HFFc6 (cell line): ENCODE measurements at places on chromosomes 7 and 10.

DNA sequence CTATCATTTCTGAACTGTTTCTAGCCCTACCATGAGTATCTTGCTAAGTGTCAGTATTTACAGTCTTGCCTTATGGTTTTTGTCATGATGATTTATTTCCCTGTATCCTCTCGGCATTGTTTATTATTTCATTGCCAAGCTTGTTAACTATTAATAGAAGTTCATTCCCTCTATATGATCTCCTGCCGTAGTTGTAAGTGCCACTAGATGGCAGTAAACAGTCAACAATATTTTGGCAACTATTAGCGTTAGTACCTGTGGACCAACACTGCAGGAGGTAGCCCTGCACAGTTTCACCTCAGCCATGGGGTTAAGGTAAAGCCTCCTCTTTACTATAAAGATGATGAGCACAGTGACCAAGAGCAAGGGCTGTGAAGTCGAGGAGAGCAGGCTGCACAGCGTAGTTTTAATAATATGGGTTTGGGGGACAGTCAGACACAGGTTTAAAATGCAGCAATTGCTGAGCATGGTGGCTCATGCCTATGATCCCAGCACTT, 26.1 kb upstream of the CCNJ start:
- DNase-seq, result peak; percentile 61

DNA sequence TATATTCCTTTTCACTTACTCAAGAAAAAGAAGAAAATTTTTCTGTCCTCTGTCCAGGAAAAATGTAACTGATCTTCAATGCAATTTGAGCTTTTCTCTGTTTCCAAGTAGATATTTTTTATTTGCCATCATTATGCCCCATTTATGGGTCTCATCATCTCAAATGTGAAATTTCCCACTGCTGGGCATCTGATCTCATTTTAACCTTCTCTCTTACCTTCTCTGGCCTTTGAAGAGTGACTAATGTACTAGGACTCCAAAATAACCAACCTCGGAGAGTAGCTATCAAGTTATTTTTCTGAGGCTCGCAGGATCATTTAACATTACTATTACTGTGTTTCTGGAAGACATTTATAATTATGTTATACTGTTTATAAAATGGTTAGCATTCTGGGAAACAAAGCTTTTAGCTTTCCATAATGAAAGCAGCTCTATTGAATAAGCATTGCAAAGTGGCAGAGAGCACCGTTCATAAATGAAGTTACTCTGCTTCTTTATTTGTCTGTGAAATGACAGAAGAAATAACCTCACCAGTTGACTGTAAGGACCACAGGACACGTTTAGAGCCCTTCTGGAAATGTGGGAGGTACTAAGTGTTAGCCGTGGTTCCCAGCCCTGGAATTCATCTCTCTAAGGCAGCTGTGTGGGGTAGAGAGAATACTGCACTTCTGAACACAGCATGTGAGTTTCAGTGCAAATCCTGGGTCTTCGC, 33.3 kb upstream of the NMT2 start:
- peak; percentile 11 for DNase-seq

DNA sequence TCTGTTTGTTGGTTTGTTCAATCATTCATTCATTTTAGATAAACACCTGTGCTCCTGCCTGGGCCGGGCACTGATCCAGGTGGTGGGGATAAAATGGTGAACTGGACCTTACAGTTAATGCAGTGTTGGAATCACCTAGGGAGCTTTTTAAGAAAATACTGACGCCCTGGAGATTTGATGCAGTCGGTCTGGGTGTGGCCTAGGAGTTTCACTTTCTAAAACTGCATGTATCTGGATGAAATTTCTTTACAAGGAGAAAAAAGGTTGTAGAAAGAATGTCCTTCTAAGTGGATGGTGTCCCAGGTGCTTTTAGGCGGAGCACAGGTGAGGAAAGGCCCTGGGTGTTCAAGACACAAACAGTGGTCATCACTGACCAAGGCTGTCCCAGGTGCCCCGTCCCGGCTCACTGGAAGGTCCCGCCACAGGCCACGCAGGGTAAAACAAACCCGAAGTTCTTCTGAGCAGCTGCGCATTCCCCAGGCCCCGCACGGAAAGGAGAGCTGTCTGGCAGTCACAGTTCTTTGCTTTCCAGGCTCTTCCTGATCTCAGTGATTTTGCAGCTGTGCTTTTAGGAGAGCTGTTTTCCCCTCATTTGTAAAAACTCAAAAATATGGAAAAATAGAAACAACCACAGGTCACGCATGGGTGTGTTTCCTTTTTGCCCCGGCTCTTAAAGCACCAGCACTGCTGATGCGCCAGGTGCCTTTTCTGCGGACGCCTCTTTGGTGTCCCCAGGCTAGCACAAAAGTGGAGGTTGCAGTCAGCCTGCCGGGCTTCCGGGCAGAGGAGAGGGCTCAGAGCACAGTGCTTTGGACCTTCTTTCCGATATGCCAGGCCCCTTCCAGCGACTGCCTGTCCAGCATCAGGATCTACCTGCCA, 161.9 kb downstream of the GRK5 start:
- DNase-seq, result no peak

DNA sequence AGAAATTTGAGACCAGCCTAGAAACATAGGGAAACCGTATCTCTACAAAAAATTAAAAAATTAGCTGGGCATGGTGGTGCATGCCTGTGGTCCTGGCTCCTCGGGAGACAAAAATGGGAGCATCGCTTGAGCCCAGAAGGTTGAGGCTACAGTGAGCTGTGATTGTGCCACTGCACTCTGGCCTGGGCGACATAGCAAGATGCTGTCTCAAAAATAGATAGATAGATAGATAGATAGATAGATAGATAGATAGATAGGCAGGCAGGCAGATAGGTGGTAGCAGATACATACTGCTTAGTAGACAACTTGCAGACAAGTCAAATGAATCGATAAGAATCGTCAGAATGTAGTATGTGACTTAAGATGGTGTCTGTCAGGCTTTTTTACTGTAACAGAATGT, 106.9 kb downstream of the SND1 start:
- DNase-seq, result no peak

DNA sequence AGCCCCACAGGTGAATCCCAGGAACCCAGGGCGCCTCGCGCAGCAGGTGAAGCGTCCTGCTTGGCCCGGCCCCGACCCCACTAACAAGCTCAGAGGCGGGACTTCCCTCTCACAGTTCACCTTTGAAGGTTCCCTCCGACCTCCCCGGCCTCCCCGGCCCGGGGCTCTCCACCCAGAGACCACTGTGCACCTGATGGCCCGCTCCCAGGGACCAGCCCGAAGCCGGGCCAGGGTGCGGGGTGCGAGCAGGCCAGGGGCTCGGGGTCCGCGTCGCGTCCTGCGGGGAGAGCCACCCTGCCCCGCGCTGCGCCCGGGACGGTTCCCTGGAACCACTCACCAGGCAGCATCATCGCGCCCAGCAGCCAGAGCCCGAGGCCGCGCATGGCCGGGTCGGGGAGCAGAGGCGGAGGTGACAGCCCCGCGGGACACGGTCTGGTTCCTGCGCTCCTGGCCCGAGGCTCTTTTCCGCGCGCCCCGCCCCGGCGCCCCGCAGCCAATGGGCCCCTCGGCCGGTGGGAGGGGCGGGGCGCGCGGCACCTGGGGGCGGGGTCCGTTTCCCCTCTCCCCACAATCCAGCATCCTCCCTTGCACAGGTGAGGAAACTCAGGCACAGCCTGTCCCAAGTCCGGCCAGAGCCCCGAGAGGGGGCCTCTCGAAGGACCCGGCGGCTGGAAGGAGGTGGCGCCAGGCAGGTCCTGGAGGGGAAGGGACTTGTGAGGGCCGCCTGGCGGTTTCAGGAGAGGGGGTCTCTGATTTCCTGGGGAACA, at the start of gene ADAM8:
ADAM8 (minus strand) TSS at position 434 of the 767 bp plus-strand sequence; CDS start at position 383, 51 bp downstream.
- no peak for DNase-seq

GRCh38 chr10:89281606-89282395, 20.0 kb upstream of the IFIT2 start:
- DNase-seq, result no peak
